ENCODE measurements at places on chromosomes 7 and 10. TPM values are rescaled to one million over a fixed set of nuclear protein-coding genes. Genes with fewer than 3 reads are reported as not detected.

DNA sequence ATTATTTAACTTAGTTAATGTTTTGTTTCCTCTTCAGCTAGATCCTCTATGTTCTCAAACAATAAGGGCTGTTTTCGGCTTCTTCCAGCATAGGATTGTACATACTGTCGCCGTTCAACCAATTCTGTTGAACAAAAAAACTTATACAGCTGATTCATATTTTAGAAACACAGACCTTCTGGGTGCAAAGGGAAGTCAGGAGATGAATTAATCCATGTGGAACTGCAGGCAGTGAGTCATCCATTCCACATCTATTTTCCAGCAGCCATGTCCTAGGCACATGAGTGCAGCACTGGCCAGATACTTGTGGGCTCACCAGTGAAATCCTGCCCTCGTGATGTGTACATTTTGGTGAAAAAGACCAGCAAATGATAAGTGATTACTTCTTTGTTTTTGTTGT is 163.2 kb downstream of the JAZF1 start:
- no peak for DNase-seq

- DNase-seq: peak; percentile 54
Observed at GRCh38 chr7:157495594-157495993, 158.8 kb downstream of the DNAJB6 start.

DNA sequence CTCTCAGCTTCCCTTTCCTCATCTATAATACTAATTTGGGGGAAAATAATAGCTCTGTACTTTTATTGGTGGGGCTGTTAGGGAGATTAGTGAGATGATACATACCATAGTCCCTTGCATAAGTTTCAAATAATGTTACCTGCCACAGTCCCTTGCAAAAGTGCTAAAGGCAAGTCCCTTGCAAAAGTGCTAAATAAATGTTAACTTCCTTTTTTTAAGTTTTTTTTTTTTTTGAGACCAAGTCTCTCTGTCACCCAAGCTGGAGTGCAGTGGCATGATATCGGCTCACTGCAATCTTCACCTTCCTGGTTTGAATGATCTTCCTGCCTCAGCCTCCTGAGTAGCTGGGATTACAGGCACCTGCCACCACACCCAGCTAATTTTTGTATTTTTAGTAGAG is 43.4 kb upstream of the SRGN start:
- no peak for DNase-seq

- no peak for DNase-seq
Observed at GRCh38 chr10:108911814-108912541, 1011.3 kb downstream of the XPNPEP1 start.

GRCh38 chr7:137040745-137041144 is 172.3 kb downstream of the CHRM2 start:
- DNase-seq: no peak

DNA sequence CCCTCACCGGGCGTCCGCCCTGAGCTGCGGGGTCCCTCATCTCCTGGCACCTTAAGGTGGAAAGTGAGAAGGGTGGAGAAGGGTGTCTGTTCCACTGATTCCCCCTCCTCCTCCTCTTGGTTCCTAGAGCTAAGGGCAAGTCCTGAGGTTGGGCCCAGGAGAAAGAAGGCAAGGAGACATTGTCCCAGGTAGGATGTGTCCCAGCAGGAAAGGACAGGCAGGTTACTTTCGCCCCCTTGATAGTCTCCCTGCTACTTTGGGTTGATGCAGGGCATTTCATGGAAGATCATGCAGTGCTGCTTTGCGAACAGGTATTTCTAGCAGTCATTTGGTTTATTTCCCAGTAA is 582 bp downstream of the STEAP2 start:
- DNase-seq: no peak

Gene HOXA1
- 0.69 TPM for total RNA-seq

- no peak for DNase-seq
Observed at GRCh38 chr7:111510584-111511378, 51.5 kb downstream of the IMMP2L start.

Gene HOXA2
- not detected for total RNA-seq

Gene KCNMA1
- 1.0 TPM for total RNA-seq

DNA sequence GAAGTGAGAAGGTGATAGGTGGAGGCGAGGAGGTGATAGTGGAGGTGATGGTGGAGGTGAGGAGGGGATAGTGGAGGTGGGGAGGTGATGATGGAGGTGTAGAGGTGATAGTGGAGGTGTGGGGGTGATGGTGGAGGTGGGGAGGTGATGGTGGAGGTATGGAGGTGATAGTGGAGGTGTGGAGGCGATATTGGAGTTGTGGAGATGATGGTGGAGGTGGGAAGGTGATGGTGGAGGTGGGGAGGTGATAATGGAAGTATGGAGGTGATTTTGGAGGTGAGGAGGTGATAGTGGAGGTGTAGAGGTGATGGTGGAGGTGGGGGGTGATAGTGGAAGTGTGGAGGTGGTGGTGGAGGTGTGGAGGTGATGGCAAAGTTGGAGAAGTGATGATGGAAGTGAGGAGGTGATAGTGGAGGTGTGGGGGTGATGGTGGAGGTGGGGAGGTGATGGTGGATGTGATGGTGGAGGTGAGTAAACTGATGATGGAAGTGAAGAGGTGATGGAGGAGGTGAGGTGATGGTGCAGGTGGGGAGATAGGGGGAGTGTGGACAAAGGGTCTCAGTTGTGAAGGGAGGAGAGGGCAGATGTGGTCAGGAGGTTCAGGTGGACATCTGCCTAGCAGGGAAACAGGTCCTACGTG is 36.6 kb downstream of the ADCY1 start:
- no peak for DNase-seq

DNA sequence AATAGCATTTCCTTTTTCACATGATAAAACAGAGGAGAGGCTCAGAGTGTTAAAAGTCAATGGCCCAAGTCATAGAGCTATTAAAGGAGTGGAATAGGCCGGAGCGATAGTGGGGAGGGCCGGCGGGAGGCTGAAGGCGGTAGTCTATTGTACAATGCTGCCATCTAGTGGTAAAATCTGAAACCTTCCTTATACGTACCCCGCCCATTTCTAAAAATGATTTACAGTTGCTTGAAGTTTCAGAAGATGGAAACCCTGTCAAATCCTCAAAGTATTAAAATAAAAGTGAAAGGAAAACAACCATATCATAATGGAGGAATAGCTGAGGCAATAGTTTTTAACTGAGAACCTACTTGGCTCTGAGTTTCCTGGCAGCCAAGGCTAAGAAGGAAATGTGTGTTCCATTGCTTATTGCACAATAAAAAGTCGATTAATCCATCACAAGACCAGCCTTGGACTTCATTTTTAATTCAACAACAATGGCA is 209.1 kb downstream of the CCSER2 start:
- peak; percentile 53 for DNase-seq

- DNase-seq: no peak
Observed at GRCh38 chr7:135215698-135216097, 4.4 kb upstream of the WDR91 start.

Gene DPY19L1
- total RNA-seq: 14.6 TPM

Gene GNGT1
- not detected for total RNA-seq

Gene TAS2R5
- total RNA-seq: 2.3 TPM

DNA sequence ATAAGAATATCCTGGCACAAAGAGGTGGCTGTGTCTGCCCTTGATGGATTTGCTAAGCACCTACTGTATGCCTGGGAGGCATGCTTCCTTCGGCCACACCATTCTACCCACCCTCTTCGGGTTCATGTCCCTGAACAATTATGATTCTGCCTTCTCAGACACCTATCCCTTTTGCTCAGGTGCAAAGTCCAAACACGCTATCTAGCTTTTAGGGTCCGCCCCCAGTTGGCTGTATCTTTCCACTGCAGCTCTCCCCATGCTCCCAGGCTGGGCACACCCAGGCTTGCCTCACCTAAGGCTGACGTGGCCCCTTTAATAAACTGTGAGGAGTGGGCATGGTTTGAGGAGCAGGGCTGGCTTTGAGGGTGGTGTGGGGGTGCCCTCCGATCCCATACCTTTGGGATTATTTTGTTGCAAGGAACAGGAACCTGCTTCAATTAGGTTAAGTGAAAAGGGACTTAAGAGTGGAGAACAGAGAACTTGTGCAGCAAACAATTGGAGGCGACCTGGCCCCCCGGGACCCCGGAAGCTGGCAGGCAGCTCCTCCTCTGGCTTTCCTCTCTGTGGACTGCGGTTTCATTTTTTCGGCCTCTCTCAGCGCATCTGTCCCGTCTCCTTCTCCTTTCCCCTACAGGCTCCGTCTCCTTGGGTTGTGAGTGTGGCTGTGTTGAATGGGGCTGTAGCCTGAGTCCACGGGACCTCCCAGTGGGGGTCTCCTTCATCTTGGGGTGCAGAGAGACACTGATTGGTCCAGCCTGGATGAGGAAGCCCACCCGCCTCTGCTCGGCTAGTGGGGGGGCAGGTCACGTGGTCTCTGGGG is 3.8 kb downstream of the CLIP2 start:
- DNase-seq: no peak

Gene SLC26A5
- total RNA-seq: not detected

- no peak for DNase-seq
Observed at GRCh38 chr7:11319491-11320274, 346.0 kb downstream of the PHF14 start.

DNA sequence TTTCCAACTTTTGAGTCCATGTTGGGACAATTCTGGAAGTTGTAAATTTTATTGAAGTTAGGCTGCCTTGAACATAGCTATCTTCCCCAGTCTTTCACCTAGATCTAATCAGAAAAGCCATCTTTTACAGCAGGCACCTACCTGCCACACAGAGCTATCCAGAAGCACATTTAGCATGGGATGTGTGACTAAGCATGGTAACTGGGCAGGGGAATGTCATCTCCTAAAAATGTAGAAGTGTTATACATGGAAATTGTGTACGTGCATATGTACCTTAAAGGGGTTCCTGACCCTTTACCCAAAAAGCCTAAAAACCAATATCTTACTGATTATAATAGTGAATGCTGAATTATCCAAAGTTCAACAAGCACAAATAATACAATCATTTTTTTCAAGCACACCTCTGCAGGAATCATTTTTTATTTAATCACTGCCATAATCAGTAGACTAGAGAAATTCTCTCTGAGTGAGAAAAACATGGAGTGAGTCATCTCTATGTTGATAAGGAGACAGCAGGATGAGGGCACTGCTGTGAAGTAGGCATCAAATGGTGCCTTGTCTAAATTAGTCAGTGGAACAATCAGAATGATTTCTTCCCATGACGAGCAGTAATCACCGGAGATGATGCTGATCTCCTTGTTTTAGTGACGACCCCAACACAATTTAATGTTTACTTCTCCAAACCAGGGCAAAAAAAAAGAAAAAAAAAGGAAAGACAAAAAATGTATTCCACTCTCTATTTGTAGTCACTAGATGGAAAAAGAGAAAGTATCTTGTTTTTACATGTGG is 75.9 kb downstream of the SORBS1 start:
- DNase-seq: no peak

Gene GIMAP1
- 5.5 TPM for total RNA-seq

Gene ZNF485
- total RNA-seq: 4.6 TPM

DNA sequence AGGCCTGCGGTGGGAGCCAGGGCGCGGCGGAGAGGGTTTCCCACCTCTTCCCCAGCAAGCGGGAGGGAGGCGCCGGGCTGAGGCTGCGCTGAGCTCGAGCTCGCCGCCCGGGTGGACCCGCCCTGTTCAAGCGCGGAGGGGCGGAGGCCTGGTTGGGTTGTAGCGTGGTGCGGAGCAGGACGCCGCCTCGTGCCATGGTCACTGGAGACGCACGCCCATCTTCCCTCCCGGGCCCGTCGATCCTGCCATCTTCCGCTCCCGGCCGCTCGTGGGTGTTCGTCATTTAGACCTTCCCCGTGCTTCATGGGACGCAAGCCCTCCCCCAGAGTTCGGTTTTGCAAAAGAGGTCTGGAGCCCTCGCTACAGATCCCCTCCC is 9.3 kb upstream of the EN2 start:
- no peak for DNase-seq
